Hepatocyte (in vitro differentiated cells): ENCODE measurements at places on chromosomes 13 and 19.
A peak's percentile ranks its signal among the peaks of the same experiment; 100 is the strongest.

DNA sequence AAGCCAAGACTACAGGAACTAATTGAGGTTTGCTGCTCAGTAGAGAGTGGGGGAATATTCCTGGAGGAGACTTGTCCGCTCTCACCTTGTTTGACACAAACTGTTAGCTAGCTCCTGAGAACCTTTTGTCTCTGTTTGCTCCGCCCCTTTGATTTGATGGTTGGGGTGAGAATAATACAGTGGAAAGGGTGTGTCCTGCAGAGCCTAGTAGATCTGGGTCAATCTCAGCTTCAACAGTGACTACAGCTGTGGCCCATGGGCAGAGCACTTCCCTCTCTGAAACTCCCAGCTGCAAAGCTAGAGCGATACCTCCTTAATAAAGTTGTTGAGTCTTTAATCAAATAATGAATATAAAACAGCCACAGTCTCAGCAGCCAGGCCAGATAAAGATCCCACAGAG lies 576.7 kb downstream of the DIAPH3 start:
- DNase-seq = no peak

- peak; percentile 83 for DNase-seq
Observed at GRCh38 chr13:49669735-49670309, 21.5 kb downstream of the EBPL start.

DNA sequence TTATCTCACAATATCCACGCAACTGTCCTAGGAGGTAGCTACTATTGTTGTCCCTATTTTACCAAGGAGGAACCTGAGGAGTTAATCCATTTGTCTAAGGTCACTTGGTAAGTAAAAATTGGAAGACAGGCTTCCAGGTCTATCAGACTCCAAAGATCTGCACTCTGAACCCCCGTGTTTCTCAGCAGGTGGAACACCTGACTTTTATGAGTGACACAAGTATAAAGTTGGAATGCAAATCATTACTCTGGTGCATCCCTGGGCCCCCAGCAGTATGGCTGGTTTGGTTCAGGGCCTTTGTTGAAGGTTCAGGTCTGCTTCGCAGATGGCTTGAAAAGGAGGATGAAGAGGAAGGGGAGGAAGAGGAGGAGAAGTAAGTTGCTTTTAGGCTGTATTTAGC lies 46.0 kb downstream of the RGCC start:
- DNase-seq = no peak

DNA sequence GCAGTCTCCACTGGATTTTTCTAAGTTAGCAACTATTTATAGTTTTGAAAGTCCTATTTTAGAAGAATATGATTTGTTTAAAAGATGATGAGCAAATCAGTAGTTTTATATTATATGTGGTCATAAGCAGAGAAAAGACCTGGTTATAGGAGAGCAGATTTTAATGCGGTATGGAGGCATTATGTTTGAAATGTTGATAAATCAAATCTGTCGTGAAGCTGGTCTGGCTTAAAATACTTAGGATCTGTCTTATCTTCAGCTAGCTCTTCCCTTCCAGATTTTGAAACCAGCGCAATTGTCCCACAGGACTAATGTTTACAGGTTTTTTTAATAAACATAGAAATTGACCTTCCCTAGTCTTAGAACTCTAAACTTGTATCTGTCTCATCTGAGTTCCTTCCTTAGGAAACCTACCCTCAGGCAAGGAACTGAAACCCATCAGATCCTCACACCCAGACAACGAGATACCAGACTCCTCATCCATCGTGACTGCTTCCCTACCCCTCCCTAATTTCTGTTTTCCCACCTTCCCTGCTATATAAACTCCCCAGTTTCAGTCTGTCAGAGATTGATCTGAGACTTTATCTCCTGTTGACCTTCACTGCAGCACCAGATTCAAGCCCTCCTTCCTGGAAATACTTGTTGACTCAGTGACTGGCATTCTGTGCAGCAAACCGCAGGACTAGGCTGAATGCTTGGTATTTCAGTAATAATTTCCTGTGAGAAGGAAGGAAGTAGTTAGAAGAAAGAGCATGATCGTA lies 37.8 kb upstream of the CXCL17 start:
- peak; percentile 62 for DNase-seq

DNA sequence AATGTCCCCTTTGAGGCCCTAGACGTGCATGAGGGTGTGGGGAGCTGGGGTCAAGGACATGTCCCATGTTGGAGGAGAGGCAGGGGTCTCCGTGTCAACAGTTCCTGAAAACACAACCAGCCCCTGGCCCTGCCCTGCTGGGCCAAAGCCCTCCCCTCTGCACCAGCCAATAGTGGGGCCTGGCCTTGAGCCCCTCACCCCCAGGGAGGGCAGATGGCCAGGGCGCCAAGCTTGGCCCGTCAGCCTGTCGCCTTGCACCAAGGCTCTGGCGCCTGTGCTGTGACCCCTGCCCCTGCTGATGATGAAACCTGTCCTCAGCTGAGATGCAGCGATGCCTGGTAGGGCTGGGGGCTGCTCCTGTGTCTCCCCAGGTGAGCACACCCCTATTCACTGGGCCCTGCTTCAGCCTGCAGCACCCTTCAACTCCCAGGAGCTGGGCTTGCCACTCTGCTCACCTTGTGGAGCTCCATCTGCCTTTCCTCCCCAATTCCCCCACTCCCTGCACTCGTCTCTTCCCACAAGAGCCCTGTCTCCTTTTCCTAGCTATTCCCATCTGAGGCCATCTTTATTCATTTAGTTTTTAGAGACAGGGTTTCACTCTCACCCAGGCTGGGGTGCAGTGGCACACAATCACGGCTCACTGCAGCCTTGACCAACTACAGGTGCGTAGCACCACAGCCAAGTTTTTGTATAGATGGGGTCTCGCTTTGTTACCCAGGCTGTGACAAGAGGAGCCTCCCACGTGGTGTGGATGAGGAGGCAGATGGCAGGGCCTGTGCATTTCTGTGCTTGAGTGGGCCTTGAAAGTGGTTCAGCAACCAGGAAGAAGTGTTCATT lies 2.1 kb upstream of the HAMP start:
- DNase-seq = no peak

GRCh38 chr13:50463719-50464118 lies 379.8 kb downstream of the DLEU7 start:
- DNase-seq = no peak

GRCh38 chr13:72565893-72566292 lies 161.5 kb downstream of the MZT1 start:
- peak; percentile 72 for DNase-seq

GRCh38 chr13:88248393-88248792 lies 577.2 kb downstream of the SLITRK5 start:
- DNase-seq = no peak

DNA sequence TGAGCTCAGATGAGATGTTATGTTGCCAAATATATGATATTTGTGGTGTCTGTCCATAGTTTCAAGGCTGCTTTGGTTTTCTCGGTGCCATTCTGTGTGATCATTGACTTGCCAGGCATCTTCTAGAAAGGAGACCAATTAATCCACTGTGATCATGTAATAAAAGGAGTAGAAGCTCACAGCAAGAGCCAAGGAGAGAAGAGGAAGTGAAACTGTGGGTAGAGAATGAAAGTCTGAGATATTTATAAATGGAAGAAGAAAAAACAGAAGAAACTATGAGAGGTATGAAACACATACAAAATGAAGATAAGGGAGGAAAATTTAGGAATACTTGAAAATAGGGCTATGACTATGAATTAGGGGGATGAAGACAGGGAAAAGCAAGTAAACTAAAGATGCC lies 11.1 kb upstream of the ZNF613 start:
- DNase-seq = no peak

DNA sequence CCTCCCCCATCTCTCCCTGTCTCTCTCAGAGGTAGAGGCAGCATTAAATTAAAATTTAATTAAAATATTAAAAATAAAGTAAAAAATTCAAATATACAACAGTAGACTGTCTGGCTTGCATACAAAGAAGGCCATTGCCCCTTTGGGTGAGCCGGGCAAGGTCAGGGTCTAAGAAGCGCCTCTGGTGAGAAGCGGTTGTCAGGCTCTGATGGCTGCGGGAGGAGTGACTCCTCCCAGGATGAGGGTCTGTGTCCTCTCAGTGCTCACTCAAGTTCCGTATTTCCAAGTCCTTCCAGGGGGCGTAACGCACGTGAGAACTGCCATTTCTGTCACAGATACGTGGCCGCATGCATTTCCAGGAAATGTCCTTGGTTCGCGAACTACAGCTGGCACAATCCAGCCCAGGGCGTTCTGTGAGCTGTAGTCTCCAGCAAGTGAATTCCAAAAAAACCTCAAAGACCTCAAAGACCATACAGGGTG lies 737 bp upstream of the ZNF181 start:
- DNase-seq = peak; percentile 68

- no peak for DNase-seq
Observed at GRCh38 chr19:17902701-17903100, 30.1 kb upstream of the CCDC124 start.

DNA sequence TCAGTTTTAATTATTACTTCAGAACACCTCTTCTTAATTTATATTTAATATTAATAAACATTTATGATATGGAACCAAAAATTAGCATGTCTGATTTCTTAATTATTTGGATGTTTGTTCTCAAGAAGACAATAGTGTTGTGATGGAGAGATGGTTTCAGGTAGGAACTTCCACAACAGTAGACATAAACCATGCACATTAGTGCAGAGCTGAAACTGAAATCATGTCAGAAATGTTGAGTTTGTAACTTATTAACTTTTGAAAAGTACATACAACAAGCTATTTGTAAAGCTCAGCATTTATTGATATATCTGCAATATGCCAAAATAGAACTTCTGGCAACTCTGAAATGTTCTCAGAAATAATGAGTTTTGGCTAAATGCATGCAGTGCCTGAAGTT lies 11.8 kb upstream of the EDNRB start:
- DNase-seq = no peak

GRCh38 chr19:5032101-5032967 lies 63.4 kb downstream of the KDM4B start:
- DNase-seq = no peak

DNA sequence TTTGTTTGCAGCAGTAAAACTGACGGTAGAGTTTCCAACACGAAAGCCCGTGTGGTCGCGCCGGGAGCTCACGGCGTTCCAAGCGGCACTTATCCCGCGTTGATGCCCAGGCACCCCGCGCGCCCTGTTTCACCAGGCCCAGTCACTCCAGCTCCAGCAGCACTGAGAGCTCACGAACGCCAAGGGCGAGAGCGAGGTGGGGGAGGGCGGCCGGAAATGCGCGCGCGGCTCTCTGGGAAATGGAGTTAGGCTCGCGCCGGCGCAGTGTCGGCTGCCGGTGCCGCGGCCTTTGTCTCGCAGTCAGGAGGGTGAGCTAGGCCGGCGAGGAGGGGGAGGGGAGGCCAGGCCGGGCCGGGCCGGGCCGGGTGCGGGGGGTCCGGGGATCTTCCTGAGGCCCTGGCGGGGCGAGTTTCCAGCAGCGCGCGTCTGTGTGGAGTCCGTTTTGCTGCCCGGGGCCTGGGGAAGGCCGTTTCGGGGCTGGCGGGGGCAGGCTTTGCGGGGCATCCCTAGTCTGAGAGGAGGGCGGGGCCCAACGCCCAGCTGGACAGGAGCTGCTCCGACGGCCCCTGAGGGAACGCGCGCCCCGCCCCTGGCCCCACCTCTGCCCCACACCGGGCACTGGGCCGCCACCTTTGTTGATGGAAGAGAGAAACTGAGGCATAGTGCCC lies at the start of gene ZNF135:
Gene ZNF135 (plus strand): TSS at position 280 of the 668 bp plus-strand sequence. CDS start 721 bp downstream, outside the sequence.
- peak; percentile 95 for DNase-seq

DNA sequence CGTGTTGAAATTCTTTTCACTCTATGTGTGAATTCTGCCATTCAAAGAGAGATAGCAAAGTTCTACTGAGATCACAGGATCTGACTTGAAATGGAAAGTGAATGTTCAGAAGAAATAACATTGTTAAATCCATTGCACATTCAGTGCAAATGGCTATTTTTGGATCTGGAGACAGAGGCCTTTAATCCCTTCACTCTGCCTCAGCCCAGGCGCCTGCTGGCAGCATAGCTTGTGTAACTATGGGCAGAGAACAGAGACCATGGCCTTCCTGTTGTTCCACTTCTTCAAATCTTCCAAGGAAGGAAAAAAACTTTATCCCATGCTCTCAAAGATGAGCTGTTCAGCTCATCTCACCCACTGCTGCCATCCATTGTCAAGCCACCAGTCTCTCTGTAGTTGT lies 265.4 kb downstream of the LMO7 start:
- no peak for DNase-seq

DNA sequence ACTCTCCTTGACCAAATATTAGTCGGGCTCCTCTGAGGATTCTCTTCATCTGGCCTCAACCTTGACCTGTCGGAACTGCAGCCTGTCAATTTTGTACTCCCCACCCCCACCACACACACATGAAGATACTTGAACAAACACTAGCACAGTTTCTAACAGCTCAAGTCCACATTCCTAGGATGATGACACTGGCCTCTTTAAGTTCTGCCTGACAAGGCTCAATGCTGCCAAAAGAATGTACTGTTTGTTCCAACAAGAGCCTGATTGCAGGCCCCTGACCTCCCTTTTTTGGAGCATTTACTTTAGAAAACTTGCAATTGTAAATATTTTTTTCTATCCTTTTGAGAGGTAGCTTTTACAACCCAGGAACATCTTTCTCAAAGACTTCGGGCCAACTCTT lies 169.2 kb upstream of the IRS2 start:
- DNase-seq = peak; percentile 35

- DNase-seq = no peak
Observed at GRCh38 chr19:17172624-17173345, 42.4 kb upstream of the USE1 start.

DNA sequence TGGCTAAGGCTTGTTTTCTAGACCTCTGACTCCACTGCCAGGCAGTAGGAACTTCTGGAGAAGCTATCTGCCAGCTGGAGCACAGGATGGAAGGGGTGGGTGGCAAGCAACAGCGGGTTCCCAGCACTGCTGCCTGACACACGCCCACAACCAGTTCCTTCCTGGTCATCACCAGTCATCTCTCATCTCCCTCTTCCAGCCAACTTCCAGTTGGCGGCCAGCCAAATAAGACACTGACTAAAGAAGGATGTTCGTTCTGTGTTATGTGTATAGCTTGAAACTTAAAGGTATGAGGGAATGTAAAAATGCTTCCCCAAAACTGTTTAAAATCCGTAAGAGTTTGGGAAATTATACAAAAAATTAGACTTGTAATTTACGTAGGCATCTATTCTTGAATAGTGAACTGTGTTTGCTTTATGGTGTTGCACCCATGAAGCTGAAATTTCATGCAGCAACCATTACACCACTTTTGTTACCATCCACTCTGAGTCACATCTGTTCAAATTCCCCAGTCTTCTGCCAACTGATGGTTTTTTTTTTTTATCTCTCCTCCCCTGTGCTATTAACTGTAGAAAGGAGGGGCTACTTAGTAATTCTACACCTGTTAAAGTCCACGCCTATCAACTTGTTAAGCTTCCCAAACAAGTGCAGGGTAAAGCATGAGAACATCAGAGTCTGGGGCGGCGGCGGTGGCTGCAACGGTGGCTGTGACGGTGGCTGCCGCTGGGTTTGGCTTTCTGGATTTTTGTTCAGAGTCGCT lies 86.2 kb upstream of the FRY start:
- peak; percentile 48 for DNase-seq

- DNase-seq = peak; percentile 23
Observed at GRCh38 chr19:974564-975257, 9.4 kb upstream of the WDR18 start.

- peak; percentile 32 for DNase-seq
Observed at GRCh38 chr13:106210324-106210723, 325.1 kb downstream of the EFNB2 start.

DNA sequence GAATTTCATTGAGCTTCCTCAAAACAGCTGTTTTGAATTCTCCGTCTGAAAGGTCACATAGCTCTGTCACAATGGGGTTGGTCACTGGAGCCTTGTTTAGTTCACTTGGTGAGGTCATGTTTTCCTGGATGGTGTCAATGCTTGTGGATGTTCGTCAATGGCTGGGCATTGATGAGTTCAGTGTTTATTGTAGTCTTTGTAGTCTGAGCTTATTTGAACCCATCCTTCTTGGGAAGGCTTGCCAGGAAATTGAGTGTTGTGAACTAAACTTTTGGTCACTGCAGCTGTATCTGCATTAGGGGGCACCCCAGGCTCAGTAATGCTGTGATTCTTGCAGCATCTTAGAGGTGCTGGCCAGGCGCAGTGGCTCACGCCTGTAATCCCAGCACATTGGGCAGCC lies 22.0 kb downstream of the BLOC1S3 start:
- no peak for DNase-seq
